Peyer's patch (tissue), 4 donors: ENCODE measurements at places on chromosomes 2 and 18. TPM values are rescaled to one million over a fixed set of nuclear protein-coding genes. Genes with fewer than 3 reads are reported as not detected.

The MROH2A gene
- not detected for total RNA-seq

The TMEM247 gene
- total RNA-seq: not detected

The FEV gene
- total RNA-seq: 6.7 TPM

The APLF gene
- 1.2 TPM for total RNA-seq

The PARD3B gene
- total RNA-seq: 19.6 TPM

The CDK15 gene
- total RNA-seq: 1.0 TPM

The TBR1 gene
- total RNA-seq: not detected

The HK2 gene
- 14.6 TPM for total RNA-seq

The ECEL1 gene
- not detected for total RNA-seq

The NPHP1 gene
- total RNA-seq: 20.6 TPM

DNA sequence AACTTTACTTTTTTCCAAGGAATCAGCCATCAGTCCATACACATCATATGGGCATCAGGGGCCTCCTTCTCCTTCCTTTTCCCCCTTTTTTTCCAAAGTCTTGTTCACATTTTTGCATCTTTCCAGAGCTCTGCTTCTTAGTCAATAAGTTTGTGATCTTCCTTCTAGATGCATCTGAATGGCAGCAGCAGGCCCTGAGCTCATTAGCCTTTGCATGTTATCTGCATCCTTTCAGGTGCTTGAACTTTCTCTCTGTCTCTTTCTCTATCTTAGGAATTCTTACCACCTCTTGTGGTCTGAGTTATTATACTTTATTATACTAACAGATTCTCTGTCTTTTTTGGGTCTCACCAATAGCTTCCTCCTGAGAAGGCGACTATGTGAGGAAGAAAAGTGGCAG lies 312.4 kb upstream of the FANCL start:
- DNase-seq: no peak

GRCh38 chr18:35457140-35457704 lies 40.5 kb downstream of the INO80C start:
- no peak for DNase-seq

DNA sequence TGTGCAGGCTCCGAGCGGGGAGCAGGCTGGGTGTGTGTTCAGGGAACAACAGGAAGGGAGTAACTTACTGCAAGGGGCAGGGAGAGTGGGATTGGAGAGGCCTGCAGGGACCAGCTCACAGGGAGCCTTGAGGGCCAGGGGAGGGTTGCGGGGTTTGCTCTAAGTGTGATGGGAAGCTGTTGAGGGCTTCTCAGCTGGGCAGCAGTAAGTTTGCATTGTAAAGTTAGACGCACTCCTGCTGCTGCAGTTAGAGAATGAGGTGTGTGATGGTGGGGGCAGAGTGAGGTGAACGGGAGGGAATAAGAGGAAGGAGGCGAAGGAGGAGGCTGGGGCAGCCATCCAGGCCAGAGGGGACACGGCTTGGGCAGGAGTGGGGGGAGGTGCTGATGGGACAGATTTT lies 53.4 kb downstream of the BOLA3 start:
- DNase-seq: no peak

DNA sequence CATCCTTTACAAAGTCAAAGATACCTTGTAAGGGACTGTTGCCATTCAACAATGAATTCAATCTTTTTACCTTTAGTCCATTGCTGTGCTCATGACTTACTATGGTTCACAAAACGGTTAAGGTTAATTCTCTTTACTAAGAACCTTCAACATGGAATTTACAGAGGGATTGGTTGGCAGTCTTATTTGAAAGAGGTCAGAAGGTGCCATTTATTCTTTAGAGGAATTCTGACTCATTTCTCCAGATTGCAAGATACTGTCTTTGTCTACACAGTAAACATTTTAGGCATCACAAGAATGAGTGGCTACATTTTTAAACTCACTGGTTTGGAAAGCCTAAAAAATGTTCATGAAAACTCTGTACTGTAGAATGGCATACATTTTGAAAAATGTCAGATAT lies 17.4 kb downstream of the KCNH7 start:
- no peak for DNase-seq

DNA sequence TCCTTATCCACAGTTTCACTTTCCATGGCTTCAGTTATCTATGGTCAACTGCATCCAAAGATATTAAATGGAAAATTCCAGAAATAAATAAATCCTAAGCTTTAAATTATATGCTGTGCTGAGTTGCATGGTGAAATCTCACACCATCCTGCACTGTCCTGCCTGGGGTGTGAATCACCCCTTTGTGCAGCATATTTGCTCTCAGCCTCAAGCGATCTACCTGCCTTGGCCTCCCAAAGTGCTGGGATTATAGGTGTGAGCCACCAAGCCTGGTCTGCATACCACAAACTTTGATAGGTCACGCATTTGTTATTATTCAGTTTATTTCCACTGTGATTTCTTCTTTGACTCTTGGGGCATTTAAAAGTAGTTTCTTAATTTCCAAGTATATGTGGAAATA lies 117.2 kb downstream of the SPIRE1 start:
- DNase-seq: no peak

GRCh38 chr2:61993422-61994024 lies 88.0 kb downstream of the COMMD1 start:
- DNase-seq: no peak

- no peak for DNase-seq
Observed at GRCh38 chr2:210188190-210188589, 17.0 kb upstream of the KANSL1L start.

GRCh38 chr2:213021971-213022899 lies 129.2 kb downstream of the IKZF2 start:
- DNase-seq: no peak

DNA sequence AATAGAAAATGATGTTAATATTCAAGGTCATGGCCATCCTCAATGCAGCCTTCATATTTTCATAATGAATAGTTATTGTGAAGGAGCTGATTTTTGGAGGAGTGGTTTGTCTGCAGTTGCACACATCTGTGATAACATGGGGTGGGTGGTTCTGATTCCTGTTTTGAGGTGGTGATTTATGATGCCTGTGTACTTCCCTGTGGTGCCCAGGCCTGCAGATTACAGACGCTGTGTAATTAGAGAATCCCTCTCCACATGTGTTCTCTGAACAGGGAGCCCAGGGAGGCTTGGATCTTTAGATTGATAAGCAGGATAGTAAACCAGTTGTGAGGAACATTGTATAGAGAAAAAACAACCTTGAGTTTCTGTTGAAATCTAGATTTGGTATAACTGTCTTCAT lies 117.5 kb downstream of the AGAP1 start:
- DNase-seq: no peak

- no peak for DNase-seq
Observed at GRCh38 chr2:24276349-24276899, 83.9 kb downstream of the ITSN2 start.

DNA sequence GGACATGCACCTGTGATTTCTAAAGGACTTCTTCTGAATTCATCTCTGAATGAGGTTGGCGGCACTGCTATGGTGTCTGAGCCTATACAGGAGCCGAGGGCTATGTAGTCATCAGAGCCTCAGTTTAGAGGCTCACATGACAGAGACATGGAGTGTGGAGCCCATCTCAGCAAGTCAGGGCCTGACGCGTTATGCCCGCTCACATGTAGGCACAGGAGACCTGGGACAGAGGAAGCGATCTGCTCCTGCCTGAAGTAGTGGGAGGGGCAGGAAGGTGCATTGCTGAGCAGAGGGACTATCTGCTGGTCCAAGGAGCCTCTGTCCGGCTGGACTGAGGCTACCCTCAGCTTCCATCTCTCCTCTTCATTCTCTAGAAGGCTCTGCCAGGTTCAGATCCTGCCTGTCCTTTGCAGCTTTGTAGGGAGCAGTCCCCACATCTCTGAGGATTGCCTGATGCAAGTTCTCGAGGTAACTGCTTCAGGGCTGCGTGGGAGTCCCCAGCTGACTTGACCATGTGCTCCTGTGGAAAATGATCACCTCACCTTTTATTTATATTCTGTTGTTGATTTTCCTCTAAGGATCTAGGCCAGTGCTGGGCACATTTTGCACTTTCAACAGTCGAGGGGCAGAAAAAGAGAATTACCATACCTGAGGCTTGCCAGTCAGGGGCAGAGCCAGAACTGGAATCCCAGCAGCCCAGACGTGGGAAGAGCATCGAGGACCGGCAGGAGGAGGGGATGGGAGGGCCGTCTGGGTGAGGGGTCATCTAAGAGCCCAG lies 16.6 kb downstream of the KLHL29 start:
- DNase-seq: peak; percentile 36

GRCh38 chr2:96775160-96775559 lies 14.5 kb downstream of the CNNM4 start:
- no peak for DNase-seq

DNA sequence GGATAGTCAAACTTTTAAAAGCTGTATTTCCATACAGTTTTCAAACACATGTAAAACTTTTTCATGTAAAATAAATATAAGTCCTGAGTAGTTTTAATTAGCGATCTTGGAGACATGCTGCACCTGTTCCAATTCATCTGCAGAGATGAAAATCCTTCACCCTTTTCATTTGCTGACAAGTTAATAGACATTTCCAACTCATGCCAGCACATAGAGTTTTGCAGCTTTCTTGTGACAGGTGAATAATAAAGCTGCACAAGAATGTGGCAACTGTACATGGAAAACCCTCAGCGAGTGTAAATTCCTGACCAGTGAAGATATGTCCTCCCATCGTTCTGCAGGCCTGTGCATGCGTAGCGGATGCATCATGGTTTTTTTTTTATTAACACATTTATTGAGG lies 771.4 kb downstream of the TDRD15 start:
- no peak for DNase-seq

DNA sequence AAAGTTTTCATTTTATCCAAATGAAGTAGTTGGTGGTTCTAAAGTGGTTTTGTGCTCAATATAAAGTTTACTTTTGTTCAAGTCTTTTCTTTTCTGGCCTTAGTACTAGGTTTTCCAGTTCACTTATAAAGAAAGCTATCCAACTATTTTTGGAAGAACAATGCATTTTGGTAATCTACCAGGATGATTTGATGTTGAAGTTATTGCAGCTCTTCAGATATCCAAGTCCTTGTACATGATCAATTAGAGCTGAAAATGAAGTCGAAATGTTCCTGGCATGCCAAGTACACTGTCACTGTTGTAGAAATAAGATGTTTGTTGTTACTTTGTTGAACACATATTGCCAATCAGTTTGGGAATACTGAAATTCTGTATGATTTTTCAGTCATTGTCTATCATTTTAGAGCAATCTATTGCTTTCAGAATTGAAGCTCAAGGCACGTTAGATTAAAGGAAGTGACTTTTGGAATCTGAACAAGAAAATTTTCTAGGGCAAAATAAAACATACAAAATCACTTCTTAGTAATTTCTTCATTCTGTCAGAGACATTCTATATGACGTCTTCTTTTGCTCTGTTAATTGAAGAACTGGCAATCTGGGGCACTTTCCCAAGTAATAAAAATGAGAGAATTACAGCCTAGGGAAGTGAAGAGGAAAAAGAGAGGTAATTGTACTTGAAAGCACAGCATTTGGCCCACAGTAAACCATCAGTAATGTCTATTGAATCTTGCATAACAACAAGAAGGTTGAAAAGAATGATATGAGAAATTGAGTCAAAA lies 232.3 kb downstream of the MREG start:
- DNase-seq: no peak

GRCh38 chr2:168422584-168422983 lies 33.5 kb upstream of the CERS6 start:
- no peak for DNase-seq

GRCh38 chr18:5150894-5151293 lies 46.2 kb downstream of the AKAIN1 start:
- DNase-seq: no peak

DNA sequence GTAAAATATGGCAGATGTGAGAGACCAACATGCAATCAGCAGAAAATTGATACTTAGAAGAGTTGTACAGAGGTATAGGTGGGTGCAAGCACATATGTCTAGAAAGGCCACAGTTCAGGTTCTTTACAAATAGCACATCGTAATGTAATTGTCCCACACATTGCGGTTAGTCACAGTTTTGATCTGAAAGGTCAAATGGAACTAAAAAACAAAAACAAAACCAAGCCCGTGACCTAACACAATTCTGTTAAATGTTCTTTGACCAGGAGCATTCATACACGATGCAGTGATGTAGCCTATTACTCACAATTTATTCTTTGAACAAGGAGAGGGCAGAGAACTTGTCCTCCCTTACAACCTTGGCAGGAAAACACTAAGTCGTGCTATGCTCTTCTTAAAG lies 108.9 kb upstream of the MAP4K3 start:
- no peak for DNase-seq

GRCh38 chr2:240619506-240620148 lies 5.7 kb upstream of the GPR35 start:
- peak; percentile 43 for DNase-seq

- no peak for DNase-seq
Observed at GRCh38 chr2:165617741-165618481, 148.4 kb downstream of the CSRNP3 start.

- DNase-seq: no peak
Observed at GRCh38 chr2:189231719-189232323, 52.3 kb upstream of the COL5A2 start.

- DNase-seq: no peak
Observed at GRCh38 chr2:171923206-171923605, 945 bp downstream of the HAT1 start.

DNA sequence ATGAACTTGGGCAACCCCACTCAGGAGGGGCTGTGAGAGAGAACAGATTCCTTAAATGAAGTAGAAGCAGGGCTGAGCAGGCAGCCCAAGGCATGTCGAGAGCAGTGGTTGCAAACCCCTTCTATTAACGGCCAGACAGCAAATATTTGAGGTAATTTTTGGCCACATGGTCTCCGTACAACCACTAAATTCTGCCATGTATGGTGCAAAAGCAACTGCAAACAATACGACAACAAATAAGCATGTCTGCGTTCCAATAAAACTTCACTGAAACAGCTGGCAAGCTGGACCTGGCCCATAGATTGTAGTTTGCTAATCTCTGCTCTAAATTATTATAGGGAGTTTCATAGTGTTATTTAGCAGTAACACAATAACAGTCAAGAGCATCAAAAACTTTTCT lies 217.0 kb upstream of the ZNF521 start:
- DNase-seq: no peak

DNA sequence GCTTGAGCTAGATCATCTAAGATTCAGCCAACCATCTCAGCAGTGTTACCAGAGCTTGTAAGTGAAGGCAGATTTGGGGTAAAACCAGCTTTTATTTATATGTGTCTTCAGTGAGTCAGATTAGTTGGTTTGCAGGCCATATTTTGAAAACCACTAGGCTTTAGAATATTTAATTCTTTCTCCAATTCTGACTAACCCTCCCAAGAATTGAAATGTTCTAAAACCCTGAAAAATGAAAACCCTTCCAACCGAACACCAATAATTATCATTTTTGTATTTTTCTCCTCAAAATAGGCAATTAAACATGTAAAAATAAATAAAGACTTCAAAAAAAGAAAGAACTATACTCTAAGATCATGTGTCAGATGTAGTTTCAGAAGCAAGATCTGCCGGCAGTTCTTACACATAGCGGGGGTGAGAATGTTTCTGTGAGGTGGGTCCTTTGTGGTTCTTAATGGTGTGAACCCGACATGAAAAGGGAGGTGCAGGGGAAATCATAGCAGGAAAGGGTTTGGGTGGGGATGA lies 14.2 kb downstream of the PLEK start:
- no peak for DNase-seq

DNA sequence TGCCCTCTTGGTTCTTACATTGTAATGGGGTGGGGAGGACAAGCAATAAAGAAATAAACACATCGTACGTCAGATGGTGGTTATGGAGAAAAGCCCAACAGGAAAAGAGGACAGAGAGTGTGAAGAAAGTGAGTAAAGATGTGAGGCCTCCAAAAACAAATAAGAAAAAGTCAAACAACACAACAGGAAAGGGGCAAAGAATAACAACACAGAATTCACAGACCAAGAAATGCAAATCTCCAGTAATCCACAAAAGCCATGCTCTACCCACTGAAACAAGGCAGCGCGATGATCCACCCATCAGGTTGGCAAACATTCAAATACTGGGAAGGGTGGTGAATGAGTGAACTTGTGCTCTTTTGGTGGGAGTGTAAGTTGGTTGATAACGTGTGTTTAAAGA lies 16.7 kb upstream of the DUSP2 start:
- no peak for DNase-seq
